Esophagus mucosa (tissue), 1 donor: ENCODE measurements at places on chromosomes 16 and 17. TPM values are rescaled to one million over a fixed set of nuclear protein-coding genes. Genes with fewer than 3 reads are reported as not detected.

The SETD1A gene
- total RNA-seq, result 8.2 TPM

The C17orf113 gene
- total RNA-seq, result 0.48 TPM

The TBC1D3C gene
- total RNA-seq, result not detected

The NOXO1 gene
- total RNA-seq, result 4.6 TPM

The MYH10 gene
- 24.6 TPM for total RNA-seq

The PRAC1 gene
- total RNA-seq, result not detected
